ENCODE measurements at places on chromosomes 16 and 17.

DNA sequence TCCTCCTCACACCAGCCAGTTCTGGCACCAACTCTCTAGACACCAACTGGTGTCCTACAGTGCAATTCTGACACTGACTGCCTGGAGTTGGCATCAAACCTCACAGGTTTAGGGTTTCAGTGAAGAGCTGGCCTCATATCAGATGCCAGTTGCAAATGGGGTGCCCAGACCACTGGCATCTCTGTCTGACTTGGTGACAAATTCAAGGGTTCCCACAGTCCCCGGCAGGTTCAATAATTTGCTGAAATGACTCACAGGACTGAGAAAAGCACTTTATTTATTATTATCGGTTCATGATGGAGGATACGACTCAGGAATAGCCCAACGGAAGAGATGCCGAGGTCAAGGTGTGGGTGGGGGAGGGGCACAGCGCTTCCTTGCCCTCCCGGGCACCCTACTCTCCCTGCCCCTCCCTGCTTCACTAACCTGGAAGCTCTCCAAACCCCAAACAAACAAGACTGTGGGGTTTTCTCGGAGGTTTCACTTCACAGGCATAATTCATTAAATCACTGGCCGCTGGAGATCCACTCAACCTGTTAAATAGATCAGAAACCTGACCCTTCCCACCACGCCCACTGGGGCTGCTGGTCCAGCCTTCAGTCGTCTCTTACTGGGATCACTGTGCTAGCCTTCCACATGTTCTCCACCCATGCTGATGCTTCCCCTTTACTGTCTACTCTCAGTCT is 1.7 kb upstream of the NLRP1 start:
- no peak for DNase-seq

GRCh38 chr16:57260294-57260929 is 15.4 kb downstream of the ARL2BP start:
- peak; percentile 11 for DNase-seq

DNA sequence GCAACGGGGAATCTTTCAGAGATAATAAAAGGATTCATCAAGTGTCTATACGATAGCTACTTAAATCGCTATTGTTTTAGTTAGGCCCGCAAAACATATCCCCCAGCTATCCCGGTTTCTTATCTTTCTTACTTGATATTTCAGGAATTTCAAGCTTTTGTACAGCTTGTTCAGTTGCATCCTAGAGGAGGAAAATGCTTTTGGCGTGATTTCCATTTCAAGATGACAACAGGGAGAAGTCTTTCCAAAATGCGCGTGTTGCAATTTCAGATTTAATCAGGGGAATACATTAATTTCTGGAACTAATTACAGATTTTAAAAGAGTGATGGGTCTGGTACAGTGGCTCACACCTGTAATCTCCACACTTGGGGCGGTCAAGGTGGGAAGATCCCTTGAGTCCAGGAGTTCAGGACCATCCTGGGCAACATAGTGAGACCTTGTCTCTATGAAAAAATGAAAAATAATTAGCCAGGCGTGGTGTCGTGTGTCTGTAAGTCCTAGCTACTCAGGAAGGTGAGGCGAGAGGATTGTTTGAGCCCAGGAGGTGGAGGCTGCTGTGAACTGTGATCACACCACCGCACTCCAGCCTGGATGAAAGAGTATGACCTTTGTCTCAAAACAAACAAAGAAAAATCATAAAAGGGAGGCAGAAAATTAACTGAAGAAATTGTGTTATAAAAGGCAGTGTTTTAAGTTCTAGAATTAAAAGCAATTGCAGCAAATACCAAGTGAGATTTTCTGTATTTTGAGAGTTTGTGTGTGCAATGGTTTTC is 546.1 kb downstream of the MAF start:
- no peak for DNase-seq

DNA sequence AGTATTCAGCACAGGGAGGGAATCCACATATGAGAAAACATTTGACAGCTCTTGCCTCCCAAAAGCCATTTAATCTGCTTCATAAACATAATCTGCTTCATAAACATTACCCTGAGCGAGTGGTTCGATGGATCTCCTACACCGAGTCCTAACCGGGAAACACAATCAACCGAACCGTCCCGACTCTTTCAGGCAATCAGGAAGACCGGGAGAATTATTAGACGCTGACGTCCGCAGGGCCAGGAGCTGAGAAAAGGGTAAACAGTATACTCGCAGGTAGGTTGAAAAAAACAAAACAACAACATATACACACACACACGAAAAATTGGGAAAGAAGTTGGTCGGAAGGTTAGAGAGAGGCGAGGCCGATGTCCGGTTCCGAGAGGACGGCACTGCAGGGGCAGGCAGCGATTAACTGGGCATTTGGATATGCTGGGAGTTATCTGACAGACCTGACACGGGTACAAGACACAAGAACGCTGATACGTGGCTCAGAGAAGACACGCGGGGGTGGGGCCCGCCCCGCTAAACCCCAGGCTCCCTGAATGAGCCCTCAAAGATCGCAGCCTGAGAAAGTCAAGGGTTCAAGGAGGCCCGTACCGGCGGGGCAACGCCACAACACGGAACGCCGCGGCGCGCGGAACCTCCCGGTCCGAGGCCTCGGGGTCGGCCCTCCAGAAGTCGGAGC is 585 bp downstream of the AP1G1 start:
- DNase-seq, result no peak

DNA sequence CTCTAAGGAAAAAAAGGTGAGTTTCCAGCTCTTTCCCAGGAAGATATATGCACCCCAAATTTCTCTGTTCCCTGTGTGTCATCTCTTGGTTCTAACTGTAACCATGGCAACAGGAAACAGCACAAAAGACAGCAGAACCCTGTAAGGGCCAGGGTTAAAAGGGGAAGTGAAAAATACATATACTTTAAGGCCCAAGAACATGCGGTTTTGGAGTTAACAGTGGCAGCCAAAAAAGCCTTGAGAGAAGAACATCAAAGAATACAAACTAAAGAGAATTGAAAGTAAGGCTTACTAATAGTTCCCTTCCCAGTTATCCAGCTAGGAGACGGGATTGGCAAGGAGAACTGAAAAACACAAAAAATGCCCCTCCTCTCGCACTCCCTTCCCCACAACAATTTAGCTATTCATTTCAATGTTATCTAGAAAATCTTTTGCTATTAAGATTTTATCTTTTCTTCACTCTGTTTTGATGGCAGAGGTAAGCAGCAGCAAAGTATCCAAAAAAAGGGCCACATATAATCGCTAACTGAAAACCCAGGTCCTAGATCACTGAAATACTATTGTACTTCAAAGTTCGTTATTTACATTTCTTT is 1.5 kb downstream of the SPOP start:
- DNase-seq, result peak; percentile 10

DNA sequence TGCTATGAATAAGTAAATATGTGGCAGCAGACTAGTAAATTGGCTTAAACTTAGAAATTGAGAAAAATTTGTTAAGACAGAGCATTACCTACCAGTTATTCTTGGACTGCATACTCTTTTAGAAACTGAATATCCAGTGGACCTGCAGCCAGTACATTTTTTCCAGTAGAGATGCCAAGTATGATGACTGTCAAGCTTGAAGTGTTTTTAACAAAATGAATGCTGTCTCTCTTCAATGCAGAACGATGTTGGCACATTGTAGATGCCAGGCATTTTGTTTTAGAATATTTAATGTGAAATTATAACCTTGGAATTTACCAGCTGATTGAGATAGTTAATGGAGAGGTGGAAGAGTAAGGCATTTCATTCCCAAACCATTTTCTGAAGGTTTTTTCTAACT is 52.5 kb downstream of the NFAT5 start:
- DNase-seq, result no peak

- DNase-seq, result no peak
Observed at GRCh38 chr17:31838636-31839225, 20.3 kb downstream of the COPRS start.

DNA sequence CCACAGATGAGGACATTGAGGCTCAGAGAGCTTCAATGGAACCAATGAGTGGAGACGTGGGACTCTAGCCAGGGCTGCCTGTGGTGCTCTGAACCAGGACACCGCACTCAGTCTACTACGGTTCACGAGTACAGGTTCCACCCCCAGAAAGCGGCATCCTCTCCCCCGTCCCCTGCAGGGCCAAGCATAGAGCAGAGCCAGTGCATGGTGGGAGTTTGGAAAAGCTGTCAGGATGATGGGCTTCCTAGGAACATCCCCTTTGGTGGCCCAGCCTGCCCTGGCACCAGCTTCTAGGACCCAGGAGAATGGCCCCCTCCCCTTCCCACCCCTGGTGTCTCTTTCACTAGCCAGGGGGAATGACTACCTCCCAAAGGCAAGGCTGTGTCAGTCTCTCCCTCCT is 8.4 kb downstream of the ZNF319 start:
- DNase-seq, result no peak

DNA sequence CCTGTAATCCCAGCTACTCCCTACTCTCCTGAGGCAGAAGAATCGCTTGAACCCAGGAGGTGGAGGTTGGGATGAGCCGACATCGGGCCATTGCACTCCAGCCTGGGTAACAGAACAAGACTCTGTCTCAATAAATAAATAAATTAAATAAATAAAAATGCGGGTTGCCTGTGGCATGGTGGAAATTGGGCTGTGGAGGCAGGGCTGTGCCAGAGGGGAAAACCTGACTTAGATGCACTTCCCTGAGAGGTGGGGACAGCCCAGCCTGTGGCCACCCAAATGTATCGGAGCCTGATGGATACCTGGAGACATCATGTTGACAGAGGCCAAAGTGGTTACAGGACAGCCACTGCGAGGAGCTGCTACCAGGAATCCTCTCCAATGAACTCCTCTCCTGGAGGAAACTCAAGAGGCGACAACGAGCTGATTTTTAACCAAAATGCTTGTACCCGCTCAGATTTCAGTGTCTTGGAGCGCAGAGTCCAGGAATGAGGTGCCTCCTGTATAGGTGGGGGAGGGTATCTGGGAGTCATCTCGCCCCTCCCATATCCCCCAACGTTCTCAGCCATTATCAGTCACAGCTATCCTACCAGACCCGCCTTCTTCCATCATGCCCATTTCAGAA is 32.3 kb downstream of the DDX19A start:
- DNase-seq, result no peak

- no peak for DNase-seq
Observed at GRCh38 chr17:31431852-31432658, 40.6 kb downstream of the RAB11FIP4 start.

DNA sequence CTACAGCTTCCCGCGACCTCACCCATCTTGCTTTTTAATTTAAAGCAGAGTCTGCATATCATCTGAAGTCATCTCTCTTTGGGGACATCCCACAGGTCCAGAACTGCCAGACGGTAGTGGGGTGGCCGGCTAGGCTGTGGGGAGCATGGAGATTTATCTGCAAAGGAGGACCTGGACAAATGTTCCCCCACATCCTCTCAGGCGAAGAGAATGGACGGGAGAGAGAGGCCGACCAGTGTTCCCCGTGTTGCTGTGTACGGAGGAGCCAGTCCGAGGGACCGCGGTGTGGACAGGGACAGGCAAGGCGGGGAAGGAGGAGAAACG is 665 bp upstream of the MT1M start:
- DNase-seq, result no peak

DNA sequence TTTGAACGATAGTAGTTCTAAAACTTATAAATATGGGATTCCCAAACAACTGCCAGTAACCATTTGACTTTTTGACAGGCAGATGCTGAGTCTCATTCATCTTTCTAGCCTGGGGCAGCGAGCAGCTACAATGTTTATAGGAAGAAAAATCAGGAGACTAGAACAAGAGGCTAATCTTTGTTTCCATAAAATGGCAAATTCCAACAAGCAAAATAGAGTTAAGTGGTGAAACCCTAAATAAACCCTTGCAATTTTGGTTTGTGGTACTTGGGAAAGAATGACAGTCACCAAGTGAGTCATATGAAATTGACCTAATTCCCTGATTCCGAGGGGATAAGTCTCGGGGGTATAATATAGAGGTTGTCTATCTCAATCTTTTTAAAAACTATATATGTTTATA is 27.3 kb upstream of the HS3ST2 start:
- no peak for DNase-seq

DNA sequence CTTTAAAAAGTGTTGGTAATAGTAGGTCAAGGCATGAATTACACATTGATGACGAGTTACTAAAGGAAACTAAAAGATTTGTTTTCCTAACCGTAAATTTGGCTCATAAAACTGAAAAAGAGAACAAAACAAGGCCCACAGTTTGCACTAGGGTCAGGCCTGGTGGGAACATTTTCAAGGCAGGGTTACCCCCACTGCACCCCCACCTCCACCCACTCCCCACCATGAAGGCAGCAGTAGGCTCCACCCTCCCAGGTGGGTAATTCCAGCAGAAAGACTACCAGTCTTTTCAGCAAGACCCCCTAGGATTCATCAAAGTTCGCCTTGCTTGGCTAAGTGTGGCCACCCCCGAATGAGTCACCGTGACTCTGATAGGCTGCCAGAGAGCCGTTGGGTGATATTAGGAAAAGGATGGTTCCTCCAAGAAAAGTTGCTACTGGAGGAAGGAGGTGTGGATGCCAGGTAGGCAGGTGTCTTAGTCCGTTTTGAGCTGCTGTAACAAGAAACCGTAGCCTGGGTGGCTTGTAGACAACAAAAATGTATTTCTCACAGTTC is 8.6 kb downstream of the DNAAF1 start:
- DNase-seq, result no peak

DNA sequence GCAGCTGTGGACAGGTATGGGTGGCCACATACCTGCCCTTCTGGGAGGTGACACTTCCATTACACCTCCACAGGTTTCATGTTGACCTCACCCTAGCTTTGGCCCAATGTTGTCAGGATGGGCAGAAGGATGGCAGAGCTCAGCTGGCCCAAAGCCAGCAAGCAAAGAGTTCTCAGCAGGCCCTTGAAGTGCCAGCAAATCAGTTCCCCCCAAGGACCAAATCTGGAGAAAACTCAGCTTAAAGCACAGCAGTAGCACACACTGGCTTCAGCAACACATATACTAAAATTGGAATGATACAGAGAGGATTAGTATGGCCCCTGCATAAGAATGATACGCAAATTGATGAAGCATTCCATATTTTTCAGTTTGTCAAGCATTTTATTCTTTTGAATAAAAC is 13.4 kb downstream of the ARL4D start:
- DNase-seq, result no peak

DNA sequence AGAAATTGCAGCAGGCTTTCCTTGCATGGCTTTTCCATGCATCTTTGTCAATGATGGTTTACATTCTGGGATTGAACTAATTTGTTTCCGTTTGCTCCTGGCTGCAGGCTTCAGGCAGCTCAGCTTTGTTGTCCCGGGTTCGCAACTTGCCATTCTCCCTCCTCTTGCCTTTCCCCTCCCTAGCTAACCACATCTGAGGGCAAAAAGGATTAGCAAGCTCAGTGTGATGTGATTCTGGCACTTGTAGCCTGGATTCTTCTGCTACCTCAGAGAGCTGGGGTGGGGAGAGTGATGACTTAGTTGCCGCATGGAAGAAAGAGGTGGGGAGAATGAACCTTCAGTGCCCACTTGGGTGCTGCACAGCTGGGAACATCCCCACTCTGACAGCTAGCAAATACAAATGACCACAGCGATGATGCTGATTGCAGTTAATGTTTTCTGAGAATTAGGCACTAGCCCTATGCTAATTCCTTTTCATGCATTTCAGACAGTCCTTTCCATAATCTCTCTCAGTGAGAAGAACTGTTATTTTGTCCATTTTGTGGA is 120.2 kb upstream of the SALL1 start:
- DNase-seq, result no peak

All from stimulated activated naive CD4-positive, alpha-beta T cell (primary cell).